Dermis microvascular lymphatic vessel endothelial cell (primary cell): ENCODE measurements at places on chromosomes 5 and 9. TPM values are rescaled to one million over a fixed set of nuclear protein-coding genes. Genes with fewer than 3 reads are reported as not detected.

DNA sequence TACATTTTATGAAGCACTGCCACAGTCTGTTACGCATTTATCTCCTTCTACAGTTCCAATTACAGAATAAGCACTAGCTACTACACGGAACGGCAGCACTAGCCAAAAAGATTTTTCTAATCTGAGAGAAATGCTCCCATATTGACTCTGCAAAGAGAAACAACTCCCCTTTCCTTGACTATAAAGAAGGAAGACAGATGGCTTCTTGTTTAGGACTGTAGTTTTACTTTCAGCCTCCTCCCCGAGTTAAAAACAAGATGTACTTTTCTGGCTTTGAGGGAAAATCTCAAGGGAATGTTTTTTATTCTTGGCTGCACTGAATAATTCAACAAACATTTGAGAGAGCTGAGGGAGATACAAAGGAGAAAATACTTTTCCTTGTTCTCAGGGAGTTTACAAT, 1.9 kb upstream of the SLC44A1 start:
- DNase-seq, result no peak

GRCh38 chr5:125894383-125894782, 528.8 kb upstream of the GRAMD2B start:
- DNase-seq, result no peak

- peak; percentile 88 for DNase-seq
Observed at GRCh38 chr5:149152317-149152746, 11.0 kb downstream of the ABLIM3 start.

GRCh38 chr9:105359892-105360291, 87.9 kb upstream of the FSD1L start:
- no peak for DNase-seq

DNA sequence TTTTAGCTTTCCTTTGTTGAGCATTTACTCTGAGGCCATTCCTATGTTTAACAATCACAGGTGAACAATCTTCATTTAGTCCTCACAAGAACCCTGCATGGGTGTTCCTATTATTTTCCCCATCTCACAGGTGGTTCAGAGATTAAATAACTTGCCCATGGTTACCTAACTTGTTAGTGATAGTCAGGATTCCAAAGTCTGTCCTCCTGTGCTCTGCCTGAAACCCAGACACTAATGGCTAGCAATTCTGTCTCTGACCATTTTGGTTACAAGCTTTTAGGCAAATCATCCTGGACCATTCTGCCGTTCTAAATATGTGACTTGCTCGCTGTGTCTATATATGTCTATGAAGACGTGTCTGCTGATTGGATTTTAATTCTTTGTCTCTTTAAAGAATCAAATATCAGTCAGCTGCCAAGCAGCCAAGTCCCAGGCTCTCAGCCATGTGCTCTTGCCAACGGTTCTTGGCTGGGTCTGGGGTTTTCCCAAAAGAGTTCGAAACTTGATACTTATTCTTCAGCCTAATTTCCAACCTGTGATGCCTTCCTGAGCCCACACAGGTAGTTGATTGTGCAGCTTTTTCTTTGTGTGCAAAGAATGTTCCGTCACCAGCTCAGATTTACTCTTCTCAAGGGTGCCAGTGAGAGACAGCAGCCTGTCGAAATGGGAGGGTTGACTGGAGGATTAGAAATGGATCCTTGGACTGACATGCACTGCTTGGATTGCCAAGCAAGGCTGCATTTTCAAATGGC, 121.7 kb downstream of the NREP start:
- DNase-seq, result no peak

DNA sequence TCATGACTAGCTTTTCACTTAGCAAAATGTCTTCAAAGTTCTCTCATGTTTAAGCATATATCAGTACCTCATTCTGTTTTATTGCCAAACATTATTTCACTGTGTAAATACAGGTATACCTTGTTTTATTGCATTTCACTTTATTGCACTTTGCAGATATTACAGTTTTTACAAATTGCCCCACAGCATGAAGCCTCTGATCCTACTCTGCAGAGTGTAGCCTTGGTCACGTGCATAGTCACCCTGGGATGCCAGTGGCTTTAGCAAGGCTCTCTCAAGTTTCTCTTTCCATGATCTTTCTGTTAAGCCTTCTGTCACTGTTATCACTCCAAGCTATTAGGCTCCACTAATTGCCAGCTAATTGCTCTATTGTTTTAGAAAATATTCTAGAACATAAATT, 182.2 kb upstream of the GRIA1 start:
- DNase-seq, result no peak

DNA sequence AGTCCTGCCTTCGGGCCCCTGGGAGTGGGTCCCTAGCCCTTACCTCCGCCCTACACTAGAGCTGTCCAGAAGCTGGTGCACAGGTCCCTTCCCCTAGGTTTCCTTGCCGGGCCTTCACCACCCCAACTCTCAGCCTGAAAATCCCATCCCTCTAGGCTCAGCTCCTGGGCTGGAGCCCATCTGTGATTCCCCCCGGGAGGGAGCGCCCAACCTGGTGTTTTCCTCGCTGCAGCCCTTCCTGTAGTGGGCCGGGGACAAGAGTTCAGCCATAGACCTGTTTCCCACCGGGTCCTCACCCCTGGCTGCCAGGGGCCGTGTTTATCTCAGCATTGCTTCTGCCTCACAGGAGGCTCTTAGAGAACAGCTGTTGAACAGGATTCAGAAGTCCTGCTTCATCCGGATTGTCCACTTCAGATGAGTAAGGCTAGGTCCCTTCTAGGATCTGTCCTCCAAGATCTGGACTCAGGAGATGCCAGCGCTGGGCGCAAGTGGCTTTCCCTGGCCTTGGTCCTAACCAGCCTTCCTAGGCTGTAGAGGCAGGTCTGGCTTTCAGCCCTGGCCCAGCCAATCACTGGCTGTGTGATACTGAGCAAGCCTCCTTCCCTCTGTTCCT, 965 bp downstream of the GLIPR2 start:
- peak; percentile 71 for DNase-seq

- no peak for DNase-seq
Observed at GRCh38 chr9:24608599-24608998, 62.9 kb upstream of the IZUMO3 start.

DNA sequence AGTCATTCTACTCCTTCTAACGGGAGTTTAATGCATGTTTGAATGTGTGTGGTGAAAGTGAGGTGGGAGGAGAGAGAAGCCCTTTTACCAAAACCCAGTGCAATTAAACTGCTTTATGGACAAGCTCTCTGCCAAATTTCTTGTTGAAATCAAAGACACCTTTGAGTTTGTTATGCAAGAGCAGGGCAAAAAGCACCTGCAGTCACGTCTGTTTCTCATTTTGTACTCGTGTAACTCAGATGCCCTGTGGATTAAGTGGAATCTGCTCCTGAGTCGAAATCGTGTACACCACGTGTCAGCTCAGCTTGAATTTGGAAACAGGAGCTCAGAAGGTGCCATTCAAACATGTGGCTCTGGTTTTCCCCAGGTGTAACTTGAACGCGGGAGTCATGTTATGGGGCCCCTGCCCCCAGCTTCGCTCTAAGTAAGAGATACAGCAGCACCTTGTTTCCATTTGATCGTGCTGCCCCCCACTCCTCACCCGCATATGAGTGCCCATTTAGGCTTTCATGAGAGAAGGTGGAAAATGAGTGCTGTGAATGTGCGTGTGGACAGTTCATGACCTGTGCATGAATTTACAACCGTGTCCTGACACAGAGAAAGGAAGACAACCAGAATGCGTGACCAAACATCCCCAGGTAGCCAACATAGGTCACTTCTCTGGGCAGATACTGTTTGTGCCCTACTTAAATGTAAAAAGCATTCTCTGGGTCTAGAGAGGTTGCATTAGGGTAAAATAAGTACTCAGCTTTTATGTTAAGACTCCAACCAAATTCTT, 347.0 kb upstream of the SLC30A5 start:
- DNase-seq, result no peak

- no peak for DNase-seq
Observed at GRCh38 chr9:73219985-73220626, 68.4 kb downstream of the ANXA1 start.

- no peak for DNase-seq
Observed at GRCh38 chr5:175096469-175097165, 347.4 kb downstream of the DRD1 start.

DNA sequence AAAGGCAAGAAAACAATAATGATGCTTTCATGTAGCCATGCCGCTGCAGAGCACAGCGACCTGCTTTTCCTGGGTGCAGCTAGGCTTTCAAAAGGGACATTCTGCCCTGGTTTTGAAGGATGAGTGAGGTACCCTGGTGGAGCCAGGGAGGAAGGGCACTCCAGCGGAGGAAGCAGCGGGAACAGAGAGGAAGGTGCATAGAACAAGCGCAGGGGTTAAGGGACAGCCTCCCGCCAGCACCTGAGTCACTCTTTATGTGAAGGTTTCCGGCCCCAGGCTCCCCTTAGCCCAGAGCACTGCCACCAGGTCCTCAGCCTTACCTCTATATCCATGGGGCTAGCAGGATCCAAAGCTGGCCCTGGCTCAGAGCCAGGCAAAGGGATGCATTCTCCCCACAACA, 221.1 kb downstream of the CDK5RAP2 start:
- DNase-seq, result no peak

DNA sequence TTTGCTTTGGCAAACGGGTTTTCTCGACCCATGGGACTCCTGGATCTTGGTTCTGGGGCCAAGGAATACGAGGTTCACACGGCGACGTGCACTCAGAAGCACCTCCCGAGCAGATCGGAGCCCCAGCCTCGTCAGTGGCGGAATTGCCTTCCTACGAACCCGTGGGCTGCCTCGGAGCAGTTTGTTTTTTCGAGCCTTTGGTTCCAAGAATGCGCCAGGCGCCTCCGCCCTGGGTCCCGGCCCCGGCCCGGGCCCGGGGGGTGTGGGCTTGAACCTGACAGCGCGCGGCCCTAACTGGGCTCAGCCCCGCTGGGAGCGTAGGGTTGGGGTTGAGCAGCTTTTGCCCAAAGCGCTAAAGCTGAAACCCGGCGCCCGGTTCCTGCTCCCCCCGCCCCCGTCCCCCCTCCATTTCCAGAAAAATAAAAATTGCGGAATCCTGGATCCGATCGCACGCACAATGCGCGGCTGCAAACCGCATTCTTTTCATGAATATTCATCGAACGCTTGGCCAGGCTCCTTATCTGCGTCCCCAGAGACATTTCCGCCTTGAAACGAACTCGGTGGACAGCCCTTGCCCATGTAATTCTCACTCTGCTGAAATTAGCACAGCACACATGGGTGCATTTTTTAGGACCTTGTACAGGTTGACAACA, 1.0 kb downstream of the BASP1 start:
- DNase-seq, result no peak

- no peak for DNase-seq
Observed at GRCh38 chr5:98656796-98657195, 116.7 kb upstream of the RGMB start.

GRCh38 chr5:178322736-178323540, 90.3 kb upstream of the PHYKPL start:
- no peak for DNase-seq

DNA sequence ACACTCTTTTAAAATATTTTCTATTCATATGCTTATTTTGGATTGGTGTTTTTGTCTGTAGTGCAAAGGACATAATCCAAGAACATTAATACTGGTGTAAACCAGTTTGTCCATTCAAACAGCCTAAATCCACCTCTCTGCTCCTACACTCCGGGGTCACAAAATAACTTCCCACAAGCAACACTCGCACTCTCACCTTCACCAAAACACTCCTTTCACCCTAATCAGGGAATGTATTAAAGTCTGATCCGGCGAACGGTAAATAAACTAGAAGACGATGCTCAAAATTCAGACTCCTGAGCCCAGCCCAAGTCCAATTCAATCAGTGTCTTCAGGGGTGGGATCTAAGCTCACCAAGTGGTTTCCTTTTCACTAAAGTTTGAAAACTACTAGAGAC, 649 bp downstream of the AP3B1 start:
- no peak for DNase-seq

DNA sequence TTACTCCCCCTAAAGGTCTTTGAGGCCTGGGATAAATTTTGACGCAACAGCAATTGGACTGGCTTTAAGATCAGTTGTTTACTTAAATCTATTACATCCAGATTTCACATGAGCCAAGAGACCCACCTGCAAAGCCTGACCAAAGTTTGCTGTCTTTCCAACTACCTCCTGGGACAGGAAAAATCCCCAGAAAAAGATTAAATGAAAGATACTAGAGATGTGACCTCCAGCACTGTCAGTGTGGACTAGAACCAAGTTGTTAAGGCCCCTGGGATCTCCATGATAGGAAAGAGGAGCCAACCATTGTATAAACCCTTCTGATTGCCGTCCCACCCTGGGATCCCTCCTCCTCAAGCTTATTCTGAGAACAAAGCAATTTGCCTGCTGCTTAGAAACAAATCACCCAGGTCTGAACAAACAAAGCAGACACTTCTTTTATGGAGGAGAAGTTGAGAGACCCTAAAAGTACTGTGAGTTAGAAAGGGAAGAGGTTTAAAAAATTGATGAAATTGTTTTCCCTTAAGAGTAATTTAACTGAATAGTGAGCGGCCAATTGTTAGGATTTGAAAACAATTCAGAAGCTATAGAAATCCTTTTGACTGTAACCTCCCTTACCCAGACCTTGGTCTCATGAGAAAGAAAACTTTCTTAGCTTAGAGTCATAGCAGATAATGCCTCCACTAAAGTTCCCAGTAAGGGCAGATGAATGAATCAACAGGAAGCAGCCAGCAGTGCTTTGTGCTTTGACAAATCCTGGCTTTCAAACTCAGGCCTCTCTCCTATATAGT, 255.2 kb downstream of the TMEM167A start:
- DNase-seq, result peak; percentile 12

- no peak for DNase-seq
Observed at GRCh38 chr5:44844744-44845143, 36.0 kb downstream of the MRPS30 start.

DNA sequence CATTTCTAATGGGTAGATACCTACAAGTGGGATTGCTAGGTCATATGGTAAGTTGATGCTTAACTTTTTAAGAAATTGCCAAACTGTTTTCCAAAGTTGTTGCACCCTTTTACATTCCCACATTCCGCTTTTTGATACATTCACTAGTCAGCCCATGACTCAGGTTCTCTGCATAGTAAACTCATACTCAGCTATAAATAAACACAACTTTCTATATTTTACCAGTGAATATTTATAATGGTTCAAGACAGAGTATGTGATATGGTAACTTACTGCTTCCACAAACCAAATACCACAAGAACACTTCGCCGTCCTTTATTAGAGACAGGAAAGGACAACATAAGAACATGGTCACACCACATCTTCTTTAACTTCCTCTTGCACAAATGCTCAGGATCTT, 54.0 kb downstream of the PLPP1 start:
- DNase-seq, result no peak

- DNase-seq, result no peak
Observed at GRCh38 chr5:68699966-68700365, 393.8 kb upstream of the SLC30A5 start.

- peak; percentile 85 for DNase-seq
Observed at GRCh38 chr5:53397845-53398244, 82.6 kb upstream of the FST start.

BARHL1 gene
- not detected in 2 replicates for total RNA-seq

LHFPL2 gene
- total RNA-seq, result 21.1 and 39.6 TPM in 2 replicates

GRM6 gene
- total RNA-seq, result not detected in 2 replicates

NIM1K gene
- 0.13 TPM in 1 of 2 replicates, not detected in the other for total RNA-seq

HNRNPAB gene
- total RNA-seq, result 37.5 and 46.4 TPM in 2 replicates

LCN2 gene
- total RNA-seq, result not detected in 2 replicates

TYRP1 gene
- 0.51 and 0.63 TPM in 2 replicates for total RNA-seq

OR1J2 gene
- total RNA-seq, result not detected in 2 replicates
